Cerebellum (tissue), 4 donors: ENCODE measurements at places on chromosomes 3 and 15.

GRCh38 chr3:4907050-4907449, 72.2 kb upstream of the BHLHE40 start:
- DNase-seq = no peak

- no peak for DNase-seq
Observed at GRCh38 chr3:71488391-71488809, 95.1 kb downstream of the FOXP1 start.

- no peak for DNase-seq
Observed at GRCh38 chr3:133783762-133784161, 21.9 kb upstream of the SRPRB start.

GRCh38 chr15:68598171-68599152, 19.7 kb downstream of the CORO2B start:
- no peak for DNase-seq

DNA sequence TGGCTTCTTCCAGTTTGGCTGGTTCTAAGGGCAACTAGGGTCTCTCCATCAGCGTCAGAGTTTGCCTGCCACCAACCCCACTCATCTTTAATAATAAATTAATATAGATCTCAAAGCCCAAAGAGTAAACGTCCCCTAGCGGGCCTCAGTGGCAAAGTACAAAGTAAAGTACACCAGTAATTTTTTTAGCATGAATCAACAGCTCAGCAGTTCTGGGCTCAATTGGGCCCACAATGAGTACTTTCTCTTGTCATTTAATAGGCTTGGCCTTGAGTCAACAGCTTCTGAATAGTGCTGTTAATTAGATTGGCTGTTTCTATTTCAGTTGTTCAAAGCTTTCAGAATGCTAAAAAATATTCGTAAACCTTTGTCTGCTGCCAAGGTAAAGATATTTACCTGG, 89.0 kb upstream of the PFN2 start:
- no peak for DNase-seq

- DNase-seq = no peak
Observed at GRCh38 chr15:48582452-48583247, 62.9 kb downstream of the FBN1 start.

DNA sequence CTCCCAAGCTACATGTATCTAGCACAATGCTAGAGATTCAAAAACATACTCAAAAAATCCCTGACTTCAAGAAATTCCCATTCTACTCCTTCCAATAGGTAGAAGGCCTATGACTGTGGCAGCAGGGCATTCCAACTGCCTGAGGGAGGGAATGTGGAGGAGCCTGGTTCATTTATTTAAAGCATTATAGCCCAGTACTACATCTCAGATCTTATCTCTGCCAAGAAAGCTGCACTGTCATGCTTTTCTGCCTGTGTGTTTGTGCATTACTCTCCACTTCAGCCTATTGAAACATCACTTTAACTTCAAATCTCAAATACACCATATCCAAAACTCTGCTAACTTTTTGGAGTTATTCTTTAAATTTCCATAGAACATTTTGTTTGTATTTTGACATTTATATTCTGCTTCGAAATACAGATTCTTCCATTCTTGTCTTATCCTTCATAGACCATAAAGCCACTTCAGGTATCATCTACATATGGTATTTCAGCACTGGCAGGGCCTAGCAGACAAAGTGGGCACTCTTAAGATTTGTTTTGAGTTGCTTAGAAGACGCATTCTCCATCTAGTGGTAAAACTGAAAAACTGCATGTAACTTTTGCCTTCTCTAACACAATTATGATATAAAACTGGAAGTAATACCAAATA, 59.1 kb upstream of the NEDD4 start:
- peak; percentile 38 for DNase-seq

GRCh38 chr15:101255051-101255395, 3.2 kb upstream of the CHSY1 start:
- DNase-seq = no peak

DNA sequence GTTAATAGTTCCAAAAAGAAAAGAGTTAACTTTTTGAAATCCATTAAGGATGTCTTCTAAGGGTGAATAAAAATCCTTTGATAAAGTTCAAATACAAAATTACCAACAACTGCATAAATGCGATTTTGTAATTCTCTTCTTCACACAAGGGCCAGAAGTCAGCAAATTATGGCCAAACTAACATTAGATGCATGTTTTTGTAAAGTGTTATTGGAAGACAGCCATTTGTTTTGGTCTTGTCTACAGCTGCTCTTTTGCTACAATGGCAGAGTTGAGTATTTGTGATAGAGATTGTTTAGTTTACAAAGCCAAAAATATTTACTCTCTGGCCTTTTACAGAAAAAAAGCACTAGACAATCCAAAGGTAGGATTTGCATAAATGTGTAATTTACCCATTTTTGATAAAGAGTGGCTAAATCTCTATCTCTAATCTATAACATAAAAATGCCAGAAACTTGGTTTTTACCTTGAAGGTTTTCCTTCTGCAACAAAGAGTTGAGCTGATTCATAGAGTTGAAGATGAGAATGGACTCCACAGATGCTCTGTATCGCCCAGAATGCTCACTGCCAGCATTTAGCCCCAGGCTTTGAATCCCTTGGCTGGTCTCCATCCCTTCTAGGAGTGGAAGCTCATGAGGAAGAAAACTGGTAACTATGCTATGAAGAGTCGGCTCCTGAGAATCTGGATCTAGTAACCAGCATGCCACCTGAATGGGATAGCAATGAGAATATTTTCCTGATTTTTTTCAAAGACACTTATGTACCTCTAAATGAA, 64.5 kb downstream of the POLQ start:
- no peak for DNase-seq

GRCh38 chr3:124837730-124838186, 49.4 kb downstream of the ITGB5 start:
- DNase-seq = no peak

- DNase-seq = no peak
Observed at GRCh38 chr3:58580826-58581327, 3.7 kb upstream of the FAM107A start.
